ENCODE measurements at places on chromosomes 4 and X. TPM values are rescaled to one million over a fixed set of nuclear protein-coding genes. Genes with fewer than 3 reads are reported as not detected.

DNA sequence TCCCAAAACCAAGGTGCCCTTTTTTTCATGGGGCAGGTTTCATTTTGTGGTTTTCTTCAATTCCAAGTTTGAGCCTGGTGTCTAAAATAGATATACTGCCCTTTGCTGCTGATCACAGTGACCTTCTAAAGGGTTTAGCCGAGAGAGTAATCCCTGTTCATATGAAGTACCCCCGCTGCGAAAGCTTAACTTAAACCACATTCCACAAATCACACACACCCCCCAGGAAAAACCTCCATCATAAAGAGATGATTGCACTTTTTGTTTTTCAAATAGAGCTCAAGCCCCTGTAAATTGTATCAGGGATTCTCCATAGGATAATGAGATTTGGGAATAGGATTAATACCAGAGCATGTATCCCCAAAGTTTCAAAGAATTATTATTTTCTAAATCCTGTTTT, 90.8 kb downstream of the USP46 start:
- no peaks in the 10 kb centered on the region for H3K36me3 ChIP-seq
- no peaks in the 10 kb centered on the region for H3K4me1 ChIP-seq
- no peak overlapping the region for H3K27ac ChIP-seq
- peaks cover 8% of the 10 kb centered on the region for H3K27me3 ChIP-seq

DNA sequence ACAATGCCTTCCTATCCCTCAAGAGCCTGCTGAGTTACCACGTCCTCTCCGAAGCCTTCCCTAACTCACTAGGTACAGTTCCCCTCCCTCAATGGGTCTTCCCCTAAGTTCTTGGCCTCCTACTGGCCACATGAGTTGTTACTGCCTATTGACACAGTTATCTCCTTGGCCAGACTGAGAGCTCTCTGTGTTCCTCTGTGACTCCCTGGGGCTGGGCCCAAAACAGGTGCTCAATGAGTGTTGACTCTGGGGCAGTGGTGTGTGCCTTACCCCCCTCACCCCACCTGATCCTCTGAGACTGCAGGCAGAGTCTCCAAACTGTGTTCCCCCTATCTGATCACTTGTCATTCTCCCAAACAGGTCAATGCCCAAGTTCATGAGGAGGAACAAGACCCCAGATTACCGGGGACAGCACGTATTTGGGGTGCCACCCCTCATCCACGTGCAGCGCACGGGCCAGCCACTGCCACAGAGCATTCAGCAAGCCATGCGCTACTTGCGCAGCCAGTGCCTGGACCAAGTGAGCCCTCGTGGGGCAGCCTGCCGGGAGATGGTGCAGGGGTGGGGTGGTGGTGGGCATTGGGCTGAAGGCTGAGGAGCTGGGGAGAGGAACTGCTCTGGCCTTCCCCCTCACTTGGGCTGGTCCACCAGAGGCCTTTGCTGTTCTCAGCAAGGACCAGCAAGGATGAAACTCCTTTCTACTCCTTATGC, 72.6 kb downstream of the STARD8 start:
- H3K4me1 ChIP-seq: peaks cover 2% of the 10 kb centered on the region
- DNase-seq: no peak
- no peaks in the 10 kb centered on the region for H3K27me3 ChIP-seq

- H3K4me3 ChIP-seq: no peak overlapping the region
- peaks cover 23% of the 10 kb centered on the region for H3K4me1 ChIP-seq
- no peaks in the 10 kb centered on the region for H3K36me3 ChIP-seq
- peak overlapping the region; percentile 97 for H3K27ac ChIP-seq
These were observed 31.6 kb downstream of the CD40LG start for GRCh38 chrX:136679531-136679930.

The CRLF2 gene
- 0.40 TPM for total RNA-seq
